ENCODE measurements at places on chromosomes 13 and 19. TPM values are rescaled to one million over a fixed set of nuclear protein-coding genes. Genes with fewer than 3 reads are reported as not detected.
A peak's percentile ranks its signal among the peaks of the same experiment; 100 is the strongest.

DNA sequence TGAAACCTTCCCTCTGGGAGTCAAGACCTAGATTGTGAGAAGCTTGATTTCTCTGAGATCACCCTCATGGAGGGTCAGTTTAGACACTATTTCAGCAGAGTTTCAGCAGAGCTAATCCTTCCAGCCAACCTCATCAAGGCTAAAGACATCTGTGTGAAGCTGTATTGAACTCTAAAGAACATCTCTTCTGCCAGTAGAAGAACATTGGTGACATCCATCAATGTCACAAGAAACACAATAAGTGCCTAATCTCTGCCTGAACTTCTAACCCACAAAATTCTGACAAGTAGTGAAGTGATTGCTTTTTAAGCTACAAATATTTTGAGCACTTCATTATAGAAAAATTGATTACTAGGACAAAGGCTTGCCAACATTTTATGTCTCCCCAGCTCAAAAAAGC is 475.8 kb upstream of the PCDH20 start:
- no peak for DNase-seq

DNA sequence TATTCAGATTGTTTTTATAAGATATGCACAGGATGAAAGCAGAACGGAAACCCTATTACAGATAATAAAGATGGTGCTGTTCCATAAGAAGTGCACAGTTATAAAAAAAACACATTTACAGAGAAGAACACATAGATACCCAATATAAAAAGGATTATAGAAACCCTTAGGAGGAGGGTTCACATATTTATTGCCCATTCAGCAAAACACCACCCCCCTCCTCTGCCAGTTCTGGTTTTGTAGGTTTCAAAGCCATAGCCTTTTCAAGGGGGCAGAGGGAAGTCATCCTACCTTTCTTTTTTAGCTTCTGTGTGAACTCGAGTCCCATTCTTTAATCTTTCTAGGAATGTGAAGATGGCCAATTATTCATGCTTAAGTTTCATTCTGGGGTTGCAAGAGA is 511.2 kb downstream of the GPC5 start:
- DNase-seq: no peak

GRCh38 chr13:46620029-46620428 is 67.1 kb downstream of the LRCH1 start:
- DNase-seq: no peak

- DNase-seq: no peak
Observed at GRCh38 chr19:15403151-15403531, 15.6 kb downstream of the AKAP8L start.

GRCh38 chr19:21576481-21576880 is 71.1 kb downstream of the ZNF429 start:
- DNase-seq: no peak

GRCh38 chr19:27775395-27775794 is 1437.6 kb downstream of the UQCRFS1 start:
- DNase-seq: no peak

GRCh38 chr13:23852351-23852750 is 36.8 kb downstream of the MIPEP start:
- no peak for DNase-seq

GRCh38 chr19:35852029-35852780 is at the start of gene NPHS1:
TSS of gene NPHS1 (minus strand) at chr19:35852504. CDS start at chr19:35851837, 667 bp downstream.
- DNase-seq: no peak

GRCh38 chr13:49086722-49087121 is 111.0 kb downstream of the FNDC3A start:
- no peak for DNase-seq

DNA sequence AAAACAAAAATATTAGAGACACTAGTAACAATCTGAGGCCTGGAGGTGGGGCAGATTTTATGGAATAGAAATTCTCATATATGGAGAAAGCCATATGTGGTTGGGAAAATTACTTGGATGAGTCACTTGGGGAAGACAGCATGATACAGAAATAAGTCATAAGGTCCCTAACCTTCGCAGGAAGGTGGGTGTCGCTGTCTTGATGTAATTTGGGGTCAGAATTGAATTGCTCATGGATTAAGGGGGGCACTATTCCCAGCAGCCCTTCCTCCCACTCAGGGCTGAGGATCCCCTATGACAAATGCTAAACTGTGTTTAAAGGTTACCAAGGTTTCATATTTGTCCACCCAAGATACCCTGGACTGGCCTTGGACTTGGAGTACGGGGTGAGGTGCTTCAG is 5.0 kb downstream of the RDH8 start:
- no peak for DNase-seq

- no peak for DNase-seq
Observed at GRCh38 chr13:85216576-85216975, 582.6 kb downstream of the SLITRK6 start.

DNA sequence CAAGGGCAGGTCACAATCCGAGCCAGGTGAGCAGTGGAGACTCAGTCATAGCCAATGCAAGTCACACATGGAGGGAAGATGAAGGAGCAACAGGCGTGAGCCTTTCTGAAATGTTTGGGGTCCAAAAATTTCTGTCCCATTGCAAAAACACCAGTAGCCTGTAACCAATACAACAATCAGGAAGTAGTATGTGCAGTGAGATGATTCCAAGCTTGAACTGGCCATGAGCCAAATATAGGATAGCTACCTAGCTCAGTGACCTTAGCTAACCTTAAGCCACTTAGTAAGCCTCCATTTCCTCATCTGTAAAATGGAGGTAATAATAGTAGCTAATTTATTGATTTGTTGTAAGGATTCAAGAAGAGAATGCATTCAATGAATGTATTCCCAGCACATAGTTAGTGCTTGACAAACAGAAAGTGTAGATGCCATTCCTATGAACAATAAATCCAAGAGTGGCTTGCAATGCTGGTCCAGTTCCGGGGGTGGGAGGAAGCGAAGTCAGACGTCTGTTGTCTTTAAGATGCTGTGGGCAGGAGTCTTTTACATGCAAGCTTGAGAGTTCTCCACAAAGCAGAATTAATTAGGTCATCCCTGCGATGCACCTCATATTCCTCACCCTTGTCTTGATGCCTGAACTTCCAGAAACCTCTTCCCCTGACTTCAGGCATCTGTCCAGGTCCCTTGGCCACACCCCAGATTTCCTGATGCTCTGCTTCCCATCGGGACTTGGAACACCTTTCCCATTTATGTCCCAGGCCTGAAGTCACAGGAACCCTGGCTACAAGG is 195.7 kb upstream of the UBL3 start:
- no peak for DNase-seq

DNA sequence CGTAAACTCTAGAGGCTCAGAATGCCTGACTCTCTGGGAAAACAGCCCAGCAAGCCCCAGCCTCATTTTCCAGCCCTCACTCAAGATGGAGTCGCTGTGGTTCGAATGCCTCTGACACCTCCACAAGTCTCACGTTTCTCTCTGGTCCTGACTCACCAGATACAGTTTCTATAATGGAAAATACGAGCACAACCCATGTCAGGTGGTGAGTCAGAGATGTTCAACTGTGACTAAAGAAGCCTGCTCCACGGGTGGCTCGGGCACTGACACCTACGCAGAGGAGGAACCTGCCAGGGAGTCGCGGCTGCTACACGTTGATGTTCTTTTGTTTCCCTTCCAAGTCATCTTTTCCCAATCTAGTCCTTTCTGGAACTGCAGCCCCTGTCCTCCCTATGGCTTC is 87.1 kb upstream of the STK24 start:
- peak; percentile 57 for DNase-seq

The CPAMD8 gene
- 0.18 TPM for total RNA-seq

The TFDP1 gene
- total RNA-seq: 147 TPM

The ZNF208 gene
- 2.8 TPM for total RNA-seq

The IZUMO4 gene
- total RNA-seq: 4.2 TPM

The OR7D2 gene
- total RNA-seq: 0.10 TPM

The CEACAM3 gene
- total RNA-seq: not detected

The C19orf73 gene
- total RNA-seq: 2.9 TPM

The C3 gene
- 6.5 TPM for total RNA-seq

The VSTM1 gene
- total RNA-seq: not detected

The CDADC1 gene
- 10.7 TPM for total RNA-seq

The UPK1A gene
- total RNA-seq: 0.22 TPM

Data from activated T-cell treated with anti-CD3 and anti-CD28 coated beads, Interleukin-2, amount 50 U/mL, for 4 hours (primary cell).